ENCODE measurements at places on chromosomes 12 and 14. TPM values are rescaled to one million over a fixed set of nuclear protein-coding genes. Genes with fewer than 3 reads are reported as not detected.

Gene TAS2R7
- total RNA-seq, result not detected

DNA sequence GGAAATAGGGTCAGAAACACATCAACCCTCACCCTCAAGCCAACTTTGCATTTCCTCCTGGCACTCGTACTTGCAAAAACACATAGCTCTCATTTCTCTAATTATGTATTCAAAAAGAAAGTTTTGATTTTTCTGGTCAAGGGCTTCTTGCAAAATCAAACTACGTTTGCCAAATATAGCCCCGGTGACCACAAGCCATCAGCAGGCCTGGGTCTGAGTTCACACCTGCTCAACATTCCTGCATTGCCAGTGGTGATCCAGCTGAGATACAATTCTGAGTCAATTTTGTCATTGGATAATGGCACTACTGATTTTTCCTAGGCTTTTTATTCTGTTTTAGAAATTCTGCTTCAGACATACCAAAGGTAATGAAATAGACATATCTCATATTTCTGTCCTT, 10.7 kb upstream of the BHLHE41 start:
- DNase-seq, result no peak

GRCh38 chr12:15404485-15404884, 82.2 kb downstream of the PTPRO start:
- no peak for DNase-seq

DNA sequence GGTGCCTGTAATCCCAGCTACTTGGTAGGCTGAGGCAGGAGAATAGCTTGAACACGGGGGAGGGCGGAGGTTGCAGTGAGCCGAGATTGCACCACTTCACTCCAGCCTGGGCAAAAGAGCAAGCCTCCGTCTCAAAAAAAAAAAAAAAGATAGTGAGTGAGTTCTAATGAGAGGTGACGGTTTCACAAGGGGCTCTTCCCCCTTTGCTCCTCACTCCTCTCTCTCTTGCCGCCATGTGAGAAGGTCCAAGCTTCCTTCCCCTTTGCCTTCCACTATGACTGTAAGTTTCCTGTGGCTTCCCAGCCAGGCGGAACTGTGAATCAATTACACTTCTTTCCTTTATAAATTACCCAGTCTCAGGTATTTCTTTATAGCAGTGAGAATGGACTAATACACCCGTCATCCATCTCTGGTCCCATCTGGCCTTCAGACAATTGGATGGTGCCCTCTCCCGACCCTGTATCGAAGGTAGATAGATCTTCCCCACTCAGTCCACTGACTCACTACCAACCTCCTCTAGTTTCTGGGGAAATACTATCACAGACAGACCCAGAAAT, 27.0 kb upstream of the RCOR1 start:
- no peak for DNase-seq

- peak; percentile 54 for DNase-seq
These were observed 14.2 kb upstream of the CALM1 start for GRCh38 chr14:90382491-90383125.

- DNase-seq, result no peak
These were observed 480.4 kb upstream of the NOVA1 start for GRCh38 chr14:27078191-27078590.

DNA sequence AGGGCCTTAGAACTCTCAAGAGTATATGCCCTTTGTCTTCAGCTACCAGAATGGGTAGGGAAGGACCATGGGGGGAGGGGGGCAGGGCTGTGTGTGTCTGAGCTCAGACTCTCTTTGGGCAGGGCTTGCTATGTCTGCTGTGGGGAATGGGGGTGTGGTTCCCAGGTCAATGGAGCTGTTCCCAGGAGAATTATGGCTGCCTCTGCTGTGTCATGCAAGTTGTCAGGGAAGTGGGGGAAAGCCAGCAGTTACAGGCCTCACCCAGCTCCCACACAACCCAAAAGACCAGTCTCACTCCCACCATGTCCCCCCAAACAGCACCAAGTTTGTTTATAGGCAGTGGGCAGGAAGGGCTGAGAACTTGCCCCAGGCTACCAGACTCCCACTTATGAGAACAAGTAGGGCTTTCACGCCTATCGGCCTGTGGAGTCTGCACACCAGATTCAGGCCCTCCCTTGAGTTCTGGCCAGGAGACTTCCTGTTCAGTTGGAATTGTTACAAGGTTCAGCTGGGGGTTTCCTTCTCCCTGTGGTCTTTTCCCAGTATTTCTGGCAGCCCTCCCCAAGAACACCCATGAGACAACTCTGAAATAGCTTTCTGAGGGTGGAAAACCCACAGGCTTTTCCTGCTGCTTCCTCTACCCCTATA, 6.1 kb upstream of the SERPINA11 start:
- no peak for DNase-seq

DNA sequence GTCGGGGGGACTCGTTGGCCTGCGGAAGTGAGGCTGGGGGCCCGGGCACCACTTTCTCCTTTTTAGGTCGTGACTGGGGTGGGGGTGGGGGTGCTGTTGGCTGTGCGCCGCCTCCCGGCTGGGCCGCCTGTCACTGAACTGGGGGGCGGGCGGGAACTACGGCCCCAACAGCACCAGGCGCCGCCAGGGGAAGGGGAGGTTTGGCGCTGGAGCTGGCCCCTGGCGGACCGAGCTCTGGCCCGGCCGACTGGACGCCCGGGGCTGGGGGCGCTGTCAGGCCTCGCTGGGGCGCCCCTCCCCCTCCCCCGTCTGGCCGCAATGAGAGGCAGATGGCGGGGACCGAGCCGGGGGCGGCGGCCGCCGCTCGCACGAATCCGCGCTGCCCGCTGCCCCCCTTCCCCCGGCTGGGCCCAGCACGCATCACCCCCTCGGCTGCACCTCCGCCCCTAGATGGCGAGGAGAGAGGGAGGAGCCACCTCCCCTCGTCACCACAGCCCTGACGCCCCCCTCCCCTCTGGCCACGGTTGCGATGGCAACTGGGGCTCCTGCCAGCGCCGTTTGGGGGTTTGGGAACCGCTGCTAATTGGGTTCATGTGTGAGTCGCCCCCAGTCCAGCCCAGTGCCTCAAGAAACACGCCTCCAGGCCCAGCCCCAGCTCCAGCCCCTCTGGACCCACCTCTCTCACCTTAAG, 723 bp downstream of the NFATC4 start:
- no peak for DNase-seq

Gene AP5M1
- total RNA-seq, result 7.8 TPM

DNA sequence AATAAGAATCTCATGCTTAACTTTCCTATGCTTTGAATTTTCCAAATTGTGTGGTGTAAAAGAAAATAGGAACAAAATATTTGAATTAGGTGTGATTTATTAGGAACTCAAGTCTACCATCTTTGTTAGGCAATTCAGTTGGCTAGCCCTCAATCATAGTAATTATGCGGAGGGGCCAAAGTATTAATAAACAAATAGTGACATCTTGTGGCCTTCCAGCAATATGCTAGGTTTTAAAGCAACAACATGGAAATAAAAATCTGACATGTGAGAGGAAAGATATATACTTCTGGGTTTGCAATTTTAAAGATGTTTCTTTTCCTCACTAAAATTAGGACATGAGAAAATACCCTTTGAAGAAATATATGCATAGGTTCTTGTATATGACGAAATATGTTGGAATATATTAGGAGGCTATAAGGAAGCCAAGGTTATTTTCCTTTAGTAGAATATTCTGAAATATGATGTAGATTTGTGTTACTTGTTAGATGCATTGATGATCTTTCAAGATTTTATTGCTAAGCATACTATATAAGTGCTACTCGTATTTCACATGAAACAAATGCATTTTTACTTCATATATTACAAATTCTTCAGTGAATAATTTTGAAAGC, 200.4 kb downstream of the PTPRO start:
- DNase-seq, result peak; percentile 74

Data from HT-29 (cell line).